ENCODE measurements at places on chromosomes 4 and X.

DNA sequence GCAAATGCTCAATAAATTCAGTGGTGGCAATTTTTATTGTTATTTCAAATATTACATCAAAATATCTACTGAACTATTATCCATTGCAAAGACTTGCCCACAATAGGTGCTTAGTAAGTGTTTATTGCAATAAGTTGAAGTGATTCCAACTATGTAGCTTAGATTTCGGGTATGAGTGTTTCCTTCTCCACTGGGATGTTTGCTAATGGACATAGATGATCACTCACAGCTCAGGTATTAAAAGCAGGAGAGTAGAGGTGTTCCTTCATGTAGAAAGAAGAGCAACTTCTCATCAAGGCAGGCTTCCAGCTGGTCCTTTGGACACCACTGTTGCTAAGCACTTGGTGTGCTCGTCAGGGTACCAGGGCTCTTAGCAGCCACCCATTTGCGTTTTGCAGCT, 66.3 kb upstream of the MTM1 start:
- no peak for DNase-seq

- no peak for DNase-seq
These were observed 214.0 kb upstream of the LEF1 start for GRCh38 chr4:108382751-108383150.

DNA sequence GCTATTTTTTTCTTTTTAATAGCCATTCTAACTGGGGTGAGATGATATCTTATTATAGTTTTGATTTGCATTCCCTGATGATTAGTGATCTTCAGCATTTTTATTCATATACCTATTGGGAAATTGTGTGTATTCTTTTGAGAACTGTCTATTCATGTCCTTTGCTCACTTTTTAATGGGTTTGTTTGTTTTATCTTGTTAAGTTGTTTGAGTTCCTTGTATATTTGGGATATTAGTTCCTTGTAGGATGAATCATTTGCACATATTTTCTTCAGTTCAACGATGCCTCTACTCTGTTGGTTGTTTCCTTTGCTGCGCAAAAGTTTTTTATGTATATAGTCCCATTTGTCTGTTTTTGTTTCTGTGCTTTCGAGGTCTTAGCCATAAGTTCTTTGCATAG, 43.1 kb upstream of the DRP2 start:
- no peak for DNase-seq

GRCh38 chr4:118396881-118397622, 44.2 kb upstream of the PRSS12 start:
- no peak for DNase-seq

DNA sequence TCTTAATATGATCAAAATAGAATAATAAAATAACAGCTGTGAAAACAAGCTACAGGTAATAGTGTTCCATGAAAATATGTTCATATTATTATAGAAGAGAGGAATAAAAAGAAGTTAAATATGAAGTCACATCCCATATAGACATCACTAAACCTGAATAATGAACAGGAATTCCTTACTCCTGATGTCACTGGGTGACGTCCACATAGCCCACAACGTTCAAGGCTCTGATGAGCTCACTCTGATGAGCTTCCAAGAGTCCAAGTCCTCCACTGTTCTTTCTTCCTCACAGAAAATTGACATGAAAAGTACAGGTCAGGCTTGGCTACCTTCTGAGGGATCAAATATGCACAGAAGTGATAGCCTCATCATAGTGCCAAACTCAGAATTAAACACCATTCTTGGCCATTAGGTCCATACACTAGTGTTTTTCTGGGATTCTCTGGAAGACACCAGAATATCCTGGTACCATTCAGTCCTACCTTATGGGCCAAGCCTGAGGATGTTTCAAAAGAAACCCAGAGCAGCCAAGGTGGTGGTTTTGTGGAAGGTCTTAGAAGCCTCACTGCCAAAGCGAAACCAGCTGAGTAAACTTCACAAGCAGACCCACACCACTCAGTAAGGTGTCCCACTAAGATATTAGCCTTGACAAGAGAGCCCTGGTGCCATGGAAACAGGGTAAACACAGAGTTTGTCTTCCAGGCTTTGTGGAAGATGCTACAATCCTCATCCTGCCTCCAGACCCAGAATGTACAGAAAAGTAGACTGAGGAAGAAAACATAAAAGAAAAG, 138.4 kb upstream of the HHIP start:
- DNase-seq: no peak

DNA sequence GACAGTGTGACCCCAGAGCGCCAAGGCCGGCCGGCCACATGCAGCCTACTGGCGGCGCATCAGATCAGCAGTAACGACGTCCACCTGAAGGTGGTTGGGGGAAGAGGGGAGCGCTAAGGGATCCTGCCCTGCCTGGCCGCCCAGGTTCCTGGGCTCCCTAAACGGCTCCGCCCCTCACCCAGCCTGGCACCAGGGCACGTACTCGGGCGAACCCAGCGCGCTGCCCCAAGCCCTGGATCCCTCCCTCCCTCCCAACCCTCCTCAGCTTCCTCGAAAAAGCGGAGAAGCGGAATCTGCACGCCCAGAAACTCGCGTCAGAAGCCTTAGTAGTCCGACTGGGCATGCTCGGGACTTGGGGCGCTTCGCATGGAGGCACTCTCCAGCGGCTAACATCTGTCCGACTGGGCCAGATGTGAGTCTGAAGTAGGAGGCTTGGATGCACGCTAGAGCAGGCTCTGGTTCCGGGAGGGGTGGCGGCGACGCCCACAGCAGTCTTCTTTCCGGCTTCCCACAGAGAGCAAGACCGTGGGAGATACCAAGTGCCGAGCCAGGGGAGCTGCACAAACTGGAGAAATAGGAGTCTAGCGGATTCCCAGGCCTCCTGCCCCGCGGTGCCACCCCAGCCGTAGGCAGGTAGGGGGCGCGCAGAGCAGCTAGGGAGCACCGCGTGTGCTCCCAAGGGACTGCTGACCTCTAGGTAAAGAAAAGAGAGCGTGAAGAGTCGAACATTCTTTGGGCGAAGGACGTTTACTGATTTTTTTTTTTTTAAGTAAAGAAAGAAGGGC, 114.3 kb upstream of the TEX13C start:
- peak; percentile 33 for DNase-seq

- DNase-seq: no peak
These were observed 352.8 kb downstream of the MAPK10 start for GRCh38 chr4:86007042-86007441.

DNA sequence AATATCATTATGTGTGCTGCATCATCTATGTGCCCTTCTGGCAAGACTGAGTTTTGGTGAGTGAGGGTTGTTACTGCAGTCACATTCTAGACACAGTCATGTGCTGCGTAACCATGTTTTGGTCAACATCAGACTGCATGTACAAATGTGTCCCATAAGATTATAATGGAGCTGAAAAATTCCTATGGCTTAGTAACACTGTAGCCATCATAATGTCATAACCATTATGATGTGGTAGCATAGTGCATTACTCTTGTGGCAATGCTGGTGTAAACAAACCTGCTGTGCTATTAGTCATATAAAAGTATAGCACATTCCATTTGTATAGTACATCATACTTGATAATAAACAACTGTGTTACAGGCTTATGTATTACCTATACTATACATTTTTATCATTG, 198.1 kb upstream of the NUDT6 start:
- no peak for DNase-seq

DNA sequence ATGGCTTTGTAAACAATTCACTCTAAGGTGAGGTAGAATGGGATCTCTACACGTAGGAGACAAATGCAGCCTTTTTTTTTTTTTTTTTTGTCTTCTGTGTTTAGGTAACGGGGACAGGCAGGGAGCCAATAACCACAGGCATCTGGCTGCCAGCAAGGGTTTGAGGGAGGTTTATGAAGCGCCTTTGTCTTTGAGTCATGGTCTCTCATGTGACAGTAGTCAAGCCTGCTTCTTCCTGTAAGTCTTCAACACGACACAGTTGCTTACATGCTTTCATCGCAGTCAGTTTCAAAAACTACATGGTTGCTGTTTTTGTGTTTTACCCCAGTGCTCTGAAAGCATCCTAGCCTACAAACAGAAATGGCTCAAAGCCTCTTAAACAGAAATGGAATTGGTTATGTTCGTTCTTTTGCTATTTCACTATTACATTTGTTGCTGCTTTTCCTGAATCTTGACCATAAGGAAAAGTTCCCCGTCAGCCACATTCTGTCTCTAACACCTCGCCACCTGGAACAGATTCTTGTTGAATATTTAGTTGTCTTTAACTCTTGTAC, 127.8 kb upstream of the METTL14 start:
- no peak for DNase-seq

GRCh38 chrX:21806691-21807090, 32.7 kb upstream of the MBTPS2 start:
- no peak for DNase-seq

- peak; percentile 37 for DNase-seq
These were observed 14.9 kb downstream of the RAB33A start for GRCh38 chrX:130186651-130187050.

- no peak for DNase-seq
These were observed 128.3 kb downstream of the MANBA start for GRCh38 chr4:102632241-102633065.

- DNase-seq: peak; percentile 5
These were observed 290.7 kb upstream of the FAM241A start for GRCh38 chr4:111854494-111855087.

GRCh38 chr4:62256479-62256878, 1056.4 kb downstream of the ADGRL3 start:
- no peak for DNase-seq

GRCh38 chr4:105343146-105343931, 130.5 kb downstream of the PPA2 start:
- DNase-seq: peak; percentile 39

DNA sequence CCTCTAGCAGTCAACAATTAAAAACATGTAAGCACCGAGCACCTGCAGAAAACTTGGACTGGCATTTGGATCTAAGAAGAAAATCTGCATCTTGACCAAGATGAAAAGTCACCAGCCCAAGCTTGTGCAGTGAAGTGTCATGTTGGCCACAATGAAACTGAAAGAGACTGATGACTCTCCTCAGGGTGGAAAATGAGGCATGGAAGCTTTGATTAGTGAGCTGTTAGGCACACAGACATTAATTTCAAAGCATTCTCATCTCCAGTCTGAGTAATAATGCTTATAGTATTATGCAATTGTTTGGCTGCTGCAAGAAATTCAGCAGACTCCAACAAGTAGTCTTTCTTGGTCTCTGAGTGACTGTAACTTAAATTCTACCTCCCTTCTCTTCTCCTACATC, 150.1 kb downstream of the AR start:
- DNase-seq: no peak

- no peak for DNase-seq
These were observed 57.2 kb downstream of the NKX6-1 start for GRCh38 chr4:84441758-84442377.

GRCh38 chrX:106707771-106708454, 18.6 kb upstream of the RNF128 start:
- no peak for DNase-seq

DNA sequence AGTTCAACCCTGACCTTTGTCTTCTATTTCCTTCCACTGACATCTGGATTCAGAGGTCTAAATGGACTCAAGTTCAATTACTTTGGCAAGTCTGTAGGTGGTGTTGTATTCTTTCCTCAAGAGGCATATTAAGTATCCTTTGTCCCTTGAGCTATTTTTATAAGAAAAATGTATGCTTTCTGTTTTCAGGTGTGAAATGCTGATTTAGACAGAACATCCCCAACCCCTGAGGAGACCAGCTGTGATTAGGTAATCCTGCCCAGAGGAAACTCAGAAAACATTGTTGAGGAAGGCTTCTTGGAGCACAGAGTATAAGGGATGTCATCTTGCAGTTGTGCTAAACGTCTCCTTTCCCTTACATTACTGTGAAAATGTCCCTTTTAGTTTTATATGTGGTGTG, 46.6 kb upstream of the EGFL6 start:
- DNase-seq: no peak

DNA sequence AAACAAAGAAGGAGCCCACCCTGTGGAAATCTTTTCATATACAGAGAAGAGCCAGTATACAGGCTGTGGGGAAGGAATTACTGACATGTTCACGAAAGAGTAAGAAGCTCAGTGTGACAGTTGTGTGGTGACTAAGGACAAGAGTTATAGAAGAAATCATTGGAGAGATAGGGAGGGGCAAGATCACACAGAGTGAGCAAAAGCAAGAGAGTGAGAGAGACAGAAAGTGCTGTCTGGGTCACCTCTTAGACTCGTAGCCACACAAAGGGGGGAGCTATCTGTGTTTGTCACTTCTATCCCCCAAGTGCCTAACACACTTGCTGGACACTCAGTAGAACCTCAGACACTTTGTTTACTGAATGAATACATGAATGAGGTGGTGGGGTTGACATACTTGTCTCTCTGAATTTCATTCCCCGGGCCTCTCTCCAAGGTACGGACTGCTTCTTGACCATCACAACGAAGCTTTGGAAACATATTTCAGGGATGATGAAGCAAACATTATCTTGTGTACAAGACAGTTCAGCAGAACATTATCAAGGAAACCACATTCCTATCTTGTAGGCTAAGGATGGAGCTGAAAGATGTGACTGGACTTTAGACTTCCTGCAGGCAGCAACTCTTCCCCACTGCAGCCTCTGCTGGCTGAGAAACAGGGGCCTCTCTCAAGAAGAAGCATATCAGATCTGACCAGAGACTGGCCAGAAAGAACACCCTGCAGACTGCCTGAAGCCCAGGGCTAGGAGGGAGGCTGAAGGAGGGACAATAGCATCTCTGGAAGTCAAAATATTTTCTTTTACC, 168.2 kb downstream of the AMELX start:
- no peak for DNase-seq

DNA sequence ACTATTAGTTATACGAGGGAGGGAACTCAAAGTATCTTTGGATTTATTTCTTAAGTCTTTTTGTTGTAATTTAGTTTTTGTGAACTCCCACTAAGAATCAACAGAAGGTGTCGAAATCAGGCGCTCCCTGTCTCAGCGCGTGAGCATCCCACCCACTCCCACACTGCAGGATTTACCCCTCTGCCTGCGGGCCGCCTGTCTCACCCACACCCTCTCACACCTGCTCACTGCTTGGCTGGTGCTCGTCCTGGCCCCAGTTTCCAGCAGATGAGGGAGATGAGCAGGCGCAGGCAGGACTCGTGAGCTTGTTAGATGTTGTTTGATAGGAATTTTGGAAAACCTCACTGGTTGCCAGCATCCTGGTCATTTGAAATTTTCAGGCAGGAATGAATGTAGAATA, 20.8 kb upstream of the HGFAC start:
- DNase-seq: no peak

GRCh38 chr4:183384516-183384915, 59.9 kb upstream of the CDKN2AIP start:
- DNase-seq: no peak

- DNase-seq: no peak
These were observed 382.0 kb downstream of the RAPGEF2 start for GRCh38 chr4:159484864-159485263.

DNA sequence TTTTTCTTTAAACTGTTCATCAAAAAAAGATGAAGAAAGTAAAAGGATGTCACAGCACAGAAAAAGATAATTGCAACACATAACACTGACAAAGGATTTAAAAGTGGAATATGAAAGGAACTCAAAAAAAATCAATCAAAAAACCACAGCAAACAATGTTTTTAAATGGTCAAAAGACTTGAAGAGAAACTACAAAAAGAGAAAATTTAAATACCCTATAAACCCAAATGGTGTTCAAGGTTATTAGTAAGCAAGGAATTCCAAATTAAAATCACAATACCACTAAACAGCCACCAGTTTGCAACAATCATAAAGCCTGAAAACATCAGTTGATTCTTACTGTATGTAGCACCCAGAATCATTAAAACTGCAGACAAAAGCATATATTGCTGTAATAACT, 36.5 kb upstream of the PCDH10 start:
- no peak for DNase-seq

Data from SK-N-SH (cell line).